ENCODE measurements at places on chromosomes 1 and 21. TPM values are rescaled to one million over a fixed set of nuclear protein-coding genes. Genes with fewer than 3 reads are reported as not detected.

PCP4L1 gene
- 1.3 TPM for total RNA-seq

OR2L8 gene
- total RNA-seq = not detected

KDM5B gene
- 161 TPM for total RNA-seq

FMO5 gene
- 5.1 TPM for total RNA-seq

LUZP1 gene
- 24.3 TPM for total RNA-seq

PDZK1 gene
- 61.4 TPM for total RNA-seq

CPLANE2 gene
- 8.3 TPM for total RNA-seq

CNKSR1 gene
- 7.6 TPM for total RNA-seq

E2F2 gene
- total RNA-seq = 9.0 TPM

KDF1 gene
- 8.9 TPM for total RNA-seq

IL23R gene
- total RNA-seq = 0.06 TPM

SYCP1 gene
- total RNA-seq = not detected

UBXN10 gene
- 5.3 TPM for total RNA-seq

PDZK1IP1 gene
- 28.4 TPM for total RNA-seq

ZNF362 gene
- total RNA-seq = 33.2 TPM

IGSF3 gene
- 42.0 TPM for total RNA-seq

TSPEAR gene
- total RNA-seq = 0.53 TPM

PMF1 gene
- total RNA-seq = 69.0 TPM

LRRC71 gene
- 0.35 TPM for total RNA-seq

TLCD4 gene
- total RNA-seq = 10.0 TPM

Measured in metanephros (tissue), 2 donors.